Fibroblast of skin of left biceps (primary cell): ENCODE measurements at places on chromosomes 2 and 18.

GRCh38 chr2:129129087-129129486 is 810.4 kb upstream of the HS6ST1 start:
- DNase-seq = no peak

- peak; percentile 34 for DNase-seq
Observed at GRCh38 chr2:73414696-73415095, 29.1 kb downstream of the ALMS1 start.

DNA sequence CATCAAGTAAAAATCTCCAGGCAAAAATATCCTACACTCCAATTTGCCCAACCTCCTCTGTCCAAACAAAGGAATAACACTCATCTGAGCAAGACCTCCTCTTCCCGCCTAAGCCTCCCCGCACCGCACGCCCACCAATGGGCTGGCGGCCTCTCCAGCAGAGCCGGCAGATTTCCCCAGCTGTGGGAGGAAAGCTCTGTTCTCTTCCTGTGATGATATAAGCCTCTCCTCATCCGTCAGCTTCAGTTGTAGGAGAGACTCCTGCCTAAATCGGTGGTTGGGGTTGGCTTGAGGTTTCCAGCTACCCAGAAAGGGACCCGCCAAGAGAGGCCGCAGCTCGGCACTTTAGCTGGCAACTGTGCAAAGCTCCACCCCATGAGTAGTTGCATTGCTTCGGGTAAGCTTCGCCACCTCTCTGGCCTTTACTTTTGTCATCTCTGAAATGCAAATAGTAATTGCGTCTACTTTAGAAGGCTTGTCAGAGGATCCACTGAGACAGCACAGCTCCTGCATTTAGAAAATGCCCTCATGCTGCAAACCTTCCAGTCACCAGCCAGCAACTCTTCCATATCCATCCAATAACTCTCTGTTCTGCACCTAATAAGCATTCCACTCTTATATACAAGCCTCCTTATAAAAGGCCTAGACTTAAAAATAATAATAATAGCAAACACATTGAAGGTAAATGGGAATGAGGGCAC is 146.4 kb downstream of the MYT1L start:
- no peak for DNase-seq

GRCh38 chr18:2969695-2970094 is 43.2 kb downstream of the LPIN2 start:
- no peak for DNase-seq

- peak; percentile 1 for DNase-seq
Observed at GRCh38 chr18:34595690-34596089, 114.4 kb upstream of the DTNA start.

DNA sequence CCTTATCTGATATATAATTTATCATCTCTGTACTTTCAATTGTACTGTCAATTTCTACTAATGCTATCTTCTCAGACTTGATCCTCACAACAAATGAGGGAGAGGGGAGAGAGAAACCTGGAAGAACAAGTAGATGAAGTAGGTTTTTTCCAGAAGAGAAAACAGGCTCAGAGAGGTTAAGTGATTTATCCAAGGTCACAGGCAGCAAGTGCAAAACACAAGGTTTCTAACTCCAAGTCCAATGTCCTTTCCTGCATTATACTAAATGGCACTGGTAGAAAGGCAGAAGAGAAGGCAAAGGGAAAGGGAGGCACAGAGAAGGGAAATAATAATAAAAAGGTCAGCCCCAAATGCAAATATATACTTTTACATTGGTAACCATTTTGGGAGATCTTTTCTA is 7.5 kb downstream of the MEX3C start:
- DNase-seq = no peak

- DNase-seq = no peak
Observed at GRCh38 chr2:101200676-101201075, 49.5 kb upstream of the TBC1D8 start.

DNA sequence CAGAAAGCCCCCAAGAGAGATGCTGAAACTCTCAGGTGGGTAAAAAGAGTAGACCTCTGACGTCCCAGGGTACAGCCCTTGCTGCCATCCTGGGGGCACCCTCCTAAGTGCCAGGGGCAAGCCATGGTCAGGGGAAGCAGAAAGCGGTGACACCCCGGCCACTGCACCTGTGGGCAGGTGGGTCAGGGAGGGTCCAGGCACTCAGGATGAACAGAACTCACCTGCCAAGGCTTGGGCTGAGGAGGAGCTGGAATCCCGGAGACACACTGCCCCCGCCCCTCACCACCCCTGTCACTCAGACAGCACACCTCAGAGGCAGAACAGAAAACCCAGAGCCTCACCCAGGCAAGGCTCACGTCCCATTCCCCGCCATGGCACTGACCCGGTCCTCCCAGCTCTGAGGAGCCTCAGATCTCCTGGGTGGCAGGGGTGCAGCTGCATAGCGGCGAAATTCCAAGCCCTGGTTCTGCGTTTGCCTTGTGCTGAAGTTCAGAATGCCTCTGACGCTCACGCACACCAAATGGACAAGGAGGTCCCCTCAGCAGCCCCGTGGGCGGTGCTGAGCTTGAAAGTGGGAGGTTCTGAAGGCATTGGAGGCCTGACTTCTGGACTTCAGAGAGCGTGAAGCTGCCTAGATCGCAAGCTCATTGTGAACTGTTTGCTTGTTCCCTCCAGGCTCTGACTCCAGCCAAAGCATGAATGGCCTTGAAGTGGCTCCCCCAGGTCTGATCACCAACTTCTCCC is 4.3 kb downstream of the GPR17 start:
- no peak for DNase-seq

DNA sequence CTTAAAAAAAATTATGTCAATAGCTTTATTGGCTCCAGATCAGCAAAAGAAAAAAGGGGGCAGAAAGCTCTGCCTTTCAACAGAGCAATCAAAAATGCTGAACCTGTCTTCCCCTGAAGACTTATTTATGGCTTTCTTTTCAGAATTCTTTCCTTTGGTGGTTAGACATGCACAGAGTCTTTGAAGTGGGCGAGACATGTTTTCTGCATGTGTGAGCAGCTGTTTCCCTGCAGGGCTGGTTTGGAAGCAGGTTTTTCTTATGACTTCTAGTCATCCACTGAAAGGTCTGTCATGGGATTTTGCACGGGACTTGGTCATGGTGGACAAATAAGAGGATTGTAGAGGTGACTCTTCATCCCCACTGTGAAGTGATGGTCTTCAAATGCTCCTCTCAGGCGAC is 160.3 kb downstream of the VAPA start:
- DNase-seq = no peak

DNA sequence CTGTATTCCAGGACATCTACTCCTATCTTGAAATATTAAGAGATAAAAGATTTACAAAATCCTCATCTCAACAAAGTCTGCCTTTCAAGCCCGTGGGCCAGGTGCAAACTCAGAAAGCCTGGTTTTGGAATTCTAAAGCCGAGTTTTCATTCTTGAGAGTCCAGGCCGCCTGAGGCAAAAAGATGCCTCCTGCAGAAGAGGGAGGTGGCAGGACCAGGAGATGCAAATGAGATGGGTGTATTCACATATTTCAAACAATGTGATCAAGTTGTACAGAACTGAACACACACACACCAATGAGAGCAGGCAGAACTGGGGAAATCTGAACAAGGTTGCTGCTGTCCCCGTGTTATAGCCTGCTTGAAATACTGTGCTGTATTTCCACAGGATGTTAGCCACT is 7.7 kb upstream of the HS6ST1 start:
- DNase-seq = no peak

DNA sequence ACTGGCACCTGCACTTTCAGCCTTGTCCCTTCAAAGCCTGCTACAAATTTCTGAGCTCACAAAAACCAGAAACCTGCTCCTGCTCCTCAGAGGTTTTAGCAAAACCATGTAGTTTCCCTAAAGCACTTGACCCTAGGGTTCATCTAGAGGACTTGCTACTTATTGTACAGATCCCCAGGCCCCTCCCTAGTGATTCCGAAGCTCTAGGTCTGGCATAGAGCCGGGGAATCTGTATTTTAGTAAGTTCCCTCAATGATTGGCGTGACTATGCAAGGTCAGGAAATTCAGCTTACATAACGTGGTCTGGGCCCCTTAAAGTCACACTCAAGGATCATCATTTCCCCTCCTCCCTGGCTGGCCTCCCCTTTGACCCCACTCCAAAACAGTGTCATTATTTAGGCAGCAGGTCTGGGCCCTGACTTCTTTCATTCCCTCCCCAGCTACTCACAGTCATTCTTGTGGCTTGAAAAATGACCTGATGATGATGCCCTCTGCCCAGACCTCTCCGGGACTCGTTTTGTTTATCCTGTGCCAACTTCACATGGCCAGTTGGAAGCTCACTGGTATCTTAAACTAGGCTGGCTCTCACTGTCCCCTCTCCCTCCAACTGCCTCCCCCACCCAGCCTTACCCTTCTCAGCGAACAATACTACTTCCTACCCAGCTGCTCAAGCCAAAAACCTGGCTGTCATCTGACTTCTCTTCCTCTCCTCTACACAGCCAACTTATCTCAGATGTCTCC is 36.0 kb downstream of the WDFY1 start:
- no peak for DNase-seq

- no peak for DNase-seq
Observed at GRCh38 chr2:58714238-58714637, 473.1 kb upstream of the FANCL start.

- no peak for DNase-seq
Observed at GRCh38 chr2:175097297-175097696, 70.7 kb downstream of the ATF2 start.

GRCh38 chr2:197600306-197600705 is 75.1 kb downstream of the RFTN2 start:
- DNase-seq = no peak

DNA sequence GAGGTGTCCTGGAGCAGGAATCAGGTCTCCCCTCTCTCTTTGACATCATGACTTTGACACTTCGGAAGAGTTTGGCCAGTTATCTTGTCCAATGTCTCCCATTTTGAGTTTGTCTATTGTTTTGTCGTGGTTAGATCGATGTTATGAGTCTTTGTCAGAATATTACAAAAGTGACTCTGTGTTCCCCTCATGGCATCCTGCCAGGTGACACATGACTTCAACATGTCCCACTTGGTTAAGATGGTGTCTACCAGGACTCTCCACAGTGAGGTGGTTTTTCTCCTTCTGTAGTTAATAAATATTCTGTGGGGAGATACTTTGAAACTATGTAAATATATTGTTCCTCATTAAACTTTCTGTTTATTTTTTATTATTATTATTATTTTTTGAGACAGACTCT is 76.6 kb upstream of the BZW1 start:
- no peak for DNase-seq

DNA sequence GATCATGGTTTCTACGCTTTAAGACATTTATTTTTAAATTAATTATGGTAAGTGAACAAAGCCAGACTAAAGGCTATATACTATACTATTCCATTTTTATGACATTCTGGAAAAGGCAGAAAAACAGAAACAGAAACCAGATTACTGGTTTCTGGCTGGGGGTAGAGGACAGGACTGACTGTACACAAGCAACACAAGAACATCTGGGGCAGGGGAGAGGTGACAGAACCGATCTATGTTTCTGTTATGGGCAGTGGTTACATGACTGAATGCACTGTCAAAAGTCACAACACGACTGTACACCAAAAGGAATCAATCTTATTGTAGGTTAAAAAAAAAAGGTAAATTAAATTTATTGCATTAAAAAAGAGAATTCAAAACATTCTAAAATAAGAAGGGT is 64.7 kb downstream of the PTPN2 start:
- no peak for DNase-seq

- DNase-seq = no peak
Observed at GRCh38 chr18:23972453-23972852, 42.1 kb upstream of the TTC39C start.

DNA sequence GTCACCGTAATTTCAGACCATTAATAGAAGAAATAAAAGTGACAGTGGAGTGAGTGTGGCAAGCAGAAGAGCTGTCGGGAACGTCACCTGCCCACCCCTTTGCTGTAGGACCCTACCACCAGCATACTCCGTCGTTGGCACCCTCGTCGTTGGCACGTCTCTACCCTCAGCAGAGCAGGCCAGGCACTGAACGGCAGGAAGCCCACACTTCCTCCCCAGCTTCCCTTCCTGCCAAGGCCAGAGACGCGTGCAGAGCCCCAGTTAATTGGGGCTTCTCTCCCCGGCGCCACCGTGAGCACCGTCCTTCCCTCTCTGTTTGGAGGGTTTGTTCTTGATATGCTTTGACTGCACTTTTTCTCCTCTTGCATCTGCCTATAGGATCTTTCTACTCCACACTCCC is 27.0 kb upstream of the NFATC1 start:
- DNase-seq = no peak
